MG63 (cell line): ENCODE measurements at places on chromosomes 11 and 22.

DNA sequence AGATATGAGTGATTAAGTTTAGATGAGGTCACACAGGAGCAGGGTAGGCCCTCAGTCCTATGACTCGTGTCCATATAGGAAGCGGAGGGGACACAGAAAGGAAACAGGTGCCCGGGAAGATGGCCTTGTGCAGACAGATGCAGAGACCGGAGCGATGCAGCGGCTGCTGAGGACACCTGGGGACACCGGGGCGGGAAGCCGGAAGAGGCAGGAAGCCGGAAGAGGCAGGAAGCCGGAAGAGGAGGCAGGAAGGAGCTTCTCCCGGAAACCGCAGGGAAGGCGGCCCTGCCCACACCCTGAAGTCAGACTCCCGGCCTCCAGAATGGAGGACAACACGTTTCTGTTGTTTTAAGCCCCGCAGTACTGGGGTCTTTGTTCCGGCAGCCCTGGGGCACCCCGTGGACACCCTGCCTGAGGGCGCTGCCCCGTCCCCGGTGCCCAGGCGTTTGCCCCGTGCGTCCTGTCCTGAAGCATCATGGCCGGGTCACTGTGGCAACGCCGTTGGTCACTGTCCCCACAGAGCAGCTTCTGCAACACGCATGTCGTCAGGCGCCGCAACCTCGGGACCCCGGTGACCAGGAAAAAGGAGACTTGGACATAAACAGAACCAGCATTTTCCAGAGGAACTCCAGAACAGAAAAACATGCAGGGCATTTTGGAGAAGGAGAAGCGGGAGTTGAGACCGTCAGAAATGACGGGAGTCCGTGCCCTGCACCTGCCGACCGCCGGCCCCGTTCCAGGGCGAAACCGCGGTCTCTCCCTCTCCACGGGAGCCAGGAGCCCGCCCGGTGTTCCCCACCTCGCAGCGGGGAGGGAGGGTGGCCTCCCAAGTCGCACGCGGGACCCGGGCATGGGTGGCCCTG, 103.4 kb downstream of the BRD1 start:
- DNase-seq = no peak

DNA sequence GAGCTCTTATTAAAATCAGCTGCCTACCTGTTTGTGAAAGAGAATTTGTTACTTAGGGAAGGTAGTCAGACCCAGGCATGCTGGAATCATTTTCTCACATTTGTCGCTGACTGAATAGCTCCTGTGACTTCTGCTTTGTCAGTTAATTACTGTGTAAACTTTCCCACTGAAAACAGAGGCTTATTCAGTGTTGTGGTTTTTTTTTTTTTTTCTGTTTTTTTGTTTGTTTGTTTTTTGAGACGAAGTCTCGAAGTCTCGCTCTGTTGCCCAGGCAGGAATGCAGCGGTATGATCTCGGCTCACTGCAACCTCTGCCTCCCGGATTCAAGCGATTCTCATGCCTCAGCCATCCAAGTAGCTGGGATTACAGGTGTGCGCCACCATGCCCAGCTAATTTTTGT, 5.6 kb upstream of the LDLRAD3 start:
- DNase-seq = no peak

DNA sequence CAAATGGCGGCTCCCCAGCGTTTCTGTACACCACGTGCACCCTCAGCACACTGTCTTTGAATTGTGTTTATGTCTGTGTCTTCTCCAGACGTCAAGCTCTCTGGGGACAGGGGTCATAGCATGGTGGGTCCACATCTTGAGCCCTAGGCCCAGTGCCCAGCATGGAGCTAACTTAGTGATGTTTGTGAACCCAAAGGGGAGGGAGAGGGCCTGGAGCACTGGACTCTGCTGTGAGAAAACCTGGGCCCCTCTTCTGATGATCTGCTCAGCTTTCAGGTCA, 4.3 kb downstream of the MRGPRG start:
- no peak for DNase-seq

DNA sequence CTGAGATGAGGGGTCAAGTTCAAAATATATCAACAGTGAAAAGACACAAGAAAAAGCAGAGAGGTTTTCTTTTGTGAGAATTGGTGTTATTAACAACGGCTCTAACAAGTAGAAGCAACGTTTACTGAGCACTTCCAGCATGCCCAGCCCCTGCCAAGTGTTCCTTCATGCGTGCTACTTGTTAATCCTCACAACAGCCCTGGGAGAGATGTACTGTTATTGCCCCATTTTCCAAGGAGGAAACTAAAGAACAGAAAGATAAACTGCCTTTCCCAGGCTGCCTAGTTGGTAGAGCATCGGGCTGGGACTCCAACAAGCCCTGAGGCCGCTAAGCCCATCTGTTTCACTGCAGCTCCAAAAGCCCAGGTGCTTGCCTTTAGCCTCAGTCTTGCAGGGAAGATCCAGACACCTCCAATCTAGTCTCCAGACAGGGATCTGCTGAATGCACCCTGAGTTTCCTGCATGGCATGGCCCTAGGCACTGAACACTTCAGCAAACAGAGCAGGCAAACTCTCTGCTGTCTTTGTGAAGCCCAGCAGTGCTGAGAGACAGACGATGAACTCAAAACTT, 25.5 kb downstream of the SPATA19 start:
- no peak for DNase-seq

DNA sequence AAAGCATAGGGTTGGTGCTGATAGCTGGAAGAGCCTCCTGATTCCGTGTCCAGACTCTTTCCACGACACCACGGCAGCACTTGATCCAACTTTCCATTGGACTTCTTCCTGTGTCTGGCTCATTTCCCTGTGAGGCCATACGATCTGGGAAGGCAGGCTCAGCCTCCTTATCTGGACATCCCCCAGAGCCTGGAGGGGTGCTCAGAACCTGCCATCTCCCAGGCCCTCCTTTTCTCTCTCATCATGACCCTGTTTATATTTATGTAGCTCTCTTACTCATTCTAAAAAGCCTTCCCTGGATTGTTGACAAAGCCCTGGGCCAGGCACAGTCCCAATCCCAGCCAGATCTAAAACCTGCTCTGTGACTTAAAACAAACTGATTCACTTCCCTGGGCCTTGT, 7.8 kb upstream of the BCL9L start:
- peak; percentile 77 for DNase-seq

DNA sequence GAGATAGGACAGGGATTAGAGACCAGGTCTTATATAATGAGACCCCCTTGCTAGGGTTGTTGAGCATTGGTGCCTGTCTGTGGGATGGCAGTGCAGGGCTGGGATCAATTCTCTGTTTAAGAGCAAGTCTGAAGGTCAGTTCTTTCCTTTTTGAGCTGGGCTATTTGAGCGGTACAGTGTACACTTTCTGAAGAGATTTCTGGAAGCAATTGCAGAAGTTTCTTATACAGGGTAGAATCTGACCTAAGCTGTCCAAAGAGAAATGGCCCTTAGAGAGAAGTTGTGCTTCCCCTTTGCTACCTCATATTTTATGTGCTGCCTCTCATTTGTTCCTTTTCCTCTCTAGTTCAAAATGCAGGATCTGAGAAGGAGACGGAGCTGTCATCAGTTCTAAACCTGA, 35.8 kb downstream of the CSTPP1 start:
- DNase-seq = no peak

- no peak for DNase-seq
Measured at GRCh38 chr22:35521358-35522224, 19.0 kb upstream of the RASD2 start.

DNA sequence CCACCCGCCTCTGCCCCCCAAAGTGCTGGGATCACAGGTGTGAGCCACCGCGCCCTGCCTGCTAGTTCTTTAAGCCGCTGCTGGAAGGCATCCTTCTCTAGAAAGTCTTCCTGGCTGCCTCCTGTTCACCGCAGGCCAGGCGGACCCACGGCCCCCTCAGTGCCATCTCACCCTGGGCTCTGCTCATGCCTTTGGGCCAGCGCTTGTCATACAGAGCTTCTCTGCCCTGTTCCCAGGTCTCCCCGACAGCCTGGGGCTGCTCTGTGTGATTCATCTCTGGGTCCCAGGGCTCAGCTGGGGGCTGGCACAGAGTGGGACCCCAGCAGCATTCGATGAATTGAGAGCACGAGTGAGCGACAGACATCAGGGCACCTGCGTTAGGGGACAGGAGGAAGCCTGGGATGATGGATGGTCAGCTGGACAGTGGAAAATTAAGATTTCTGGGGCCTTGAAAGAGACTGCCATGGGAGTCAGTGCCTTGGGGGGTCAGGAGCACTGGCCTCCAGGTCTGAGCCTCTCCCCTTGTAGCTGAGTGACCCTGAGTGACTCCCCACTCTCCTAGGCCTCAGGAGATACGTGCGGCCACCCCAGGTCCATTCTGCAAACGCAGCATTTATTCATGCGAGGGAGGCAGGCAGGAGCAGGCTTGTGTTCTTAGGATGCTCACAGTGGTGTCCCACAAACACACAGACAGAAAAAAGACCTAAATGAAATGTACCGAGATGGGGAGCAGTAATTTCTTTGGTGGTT, 23.3 kb upstream of the PRR5 start:
- no peak for DNase-seq

GRCh38 chr11:61695917-61696316, 15.7 kb downstream of the DAGLA start:
- DNase-seq = peak; percentile 88
